ENCODE measurements at places on chromosomes 13 and 19. TPM values are rescaled to one million over a fixed set of nuclear protein-coding genes. Genes with fewer than 3 reads are reported as not detected.

Gene TMEM38A
- polyA plus RNA-seq, result 127 TPM

DNA sequence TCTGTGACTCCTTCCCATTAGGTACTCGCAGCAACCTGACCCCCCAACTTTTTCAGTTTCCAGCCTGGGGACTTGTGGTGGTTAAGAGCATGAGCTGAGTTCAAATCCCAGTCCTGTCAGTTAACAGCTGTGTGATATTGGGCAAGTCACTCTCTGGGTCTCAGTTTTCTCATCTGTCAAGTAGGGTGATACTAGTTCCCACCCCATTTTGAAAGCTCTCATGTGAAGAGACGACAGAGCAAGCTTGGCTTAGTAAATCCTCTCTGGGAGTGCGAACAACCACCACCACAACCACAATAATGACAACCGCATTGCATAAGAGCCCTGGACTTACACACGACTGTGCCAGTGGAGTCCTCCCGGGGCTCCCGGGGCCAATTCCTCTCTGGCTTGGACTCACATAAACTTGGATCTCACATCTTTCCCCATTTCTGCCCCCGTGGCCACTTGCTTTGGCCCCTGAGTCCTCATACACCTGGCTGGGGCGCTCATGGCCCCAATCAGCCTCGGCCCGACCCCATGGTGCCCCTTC is 454 bp downstream of the BLVRB start:
- no peak for DNase-seq

DNA sequence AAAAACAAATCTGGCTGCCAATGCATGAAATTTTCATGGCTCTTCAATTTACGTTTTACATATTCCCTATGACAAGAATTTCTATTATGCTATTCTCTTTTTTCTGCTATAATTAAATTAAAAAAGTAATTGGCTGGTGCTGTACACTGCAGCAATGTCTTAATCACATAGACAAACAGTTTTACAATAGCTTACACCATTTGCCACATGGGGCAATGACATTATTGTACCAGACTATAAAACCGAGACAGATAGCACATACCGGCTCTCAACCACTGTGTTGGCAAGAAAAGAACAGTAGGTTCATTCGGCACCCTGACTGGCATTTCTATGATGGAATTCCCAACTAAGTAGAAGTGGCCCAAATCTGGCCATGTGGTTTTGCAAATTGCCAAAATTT is 67.7 kb downstream of the DACH1 start:
- no peak for DNase-seq

DNA sequence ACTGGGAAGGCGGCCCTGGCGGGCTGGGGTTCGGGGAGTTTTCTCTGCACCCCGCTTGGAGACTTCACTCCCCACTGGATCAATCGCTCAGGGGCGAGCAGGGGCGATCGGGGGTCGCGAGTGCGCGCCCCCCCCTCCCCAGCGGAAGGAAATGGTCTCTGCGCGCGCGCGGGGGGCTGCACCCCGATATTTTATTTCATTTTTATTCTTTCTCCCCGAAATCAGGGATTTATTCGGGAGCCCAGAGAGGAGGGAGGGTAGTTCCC is 421 bp downstream of the ARID3A start:
- no peak for DNase-seq

Gene IL4I1
- polyA plus RNA-seq, result 1.0 TPM

Gene ZNF772
- polyA plus RNA-seq, result 9.3 TPM

Gene CD33
- polyA plus RNA-seq, result 3.8 TPM

GRCh38 chr13:41384749-41385503 is 72.4 kb upstream of the RGCC start:
- DNase-seq, result no peak

GRCh38 chr13:93751117-93751516 is 524.5 kb downstream of the GPC6 start:
- no peak for DNase-seq

Gene DENND1C
- 0.63 TPM for polyA plus RNA-seq

Gene DOHH
- 6.8 TPM for polyA plus RNA-seq

- no peak for DNase-seq
Observed at GRCh38 chr19:16013181-16013850, 63.0 kb upstream of the TPM4 start.
